Endothelial cell (in vitro differentiated cells): ENCODE measurements at places on chromosomes 4 and X.

DNA sequence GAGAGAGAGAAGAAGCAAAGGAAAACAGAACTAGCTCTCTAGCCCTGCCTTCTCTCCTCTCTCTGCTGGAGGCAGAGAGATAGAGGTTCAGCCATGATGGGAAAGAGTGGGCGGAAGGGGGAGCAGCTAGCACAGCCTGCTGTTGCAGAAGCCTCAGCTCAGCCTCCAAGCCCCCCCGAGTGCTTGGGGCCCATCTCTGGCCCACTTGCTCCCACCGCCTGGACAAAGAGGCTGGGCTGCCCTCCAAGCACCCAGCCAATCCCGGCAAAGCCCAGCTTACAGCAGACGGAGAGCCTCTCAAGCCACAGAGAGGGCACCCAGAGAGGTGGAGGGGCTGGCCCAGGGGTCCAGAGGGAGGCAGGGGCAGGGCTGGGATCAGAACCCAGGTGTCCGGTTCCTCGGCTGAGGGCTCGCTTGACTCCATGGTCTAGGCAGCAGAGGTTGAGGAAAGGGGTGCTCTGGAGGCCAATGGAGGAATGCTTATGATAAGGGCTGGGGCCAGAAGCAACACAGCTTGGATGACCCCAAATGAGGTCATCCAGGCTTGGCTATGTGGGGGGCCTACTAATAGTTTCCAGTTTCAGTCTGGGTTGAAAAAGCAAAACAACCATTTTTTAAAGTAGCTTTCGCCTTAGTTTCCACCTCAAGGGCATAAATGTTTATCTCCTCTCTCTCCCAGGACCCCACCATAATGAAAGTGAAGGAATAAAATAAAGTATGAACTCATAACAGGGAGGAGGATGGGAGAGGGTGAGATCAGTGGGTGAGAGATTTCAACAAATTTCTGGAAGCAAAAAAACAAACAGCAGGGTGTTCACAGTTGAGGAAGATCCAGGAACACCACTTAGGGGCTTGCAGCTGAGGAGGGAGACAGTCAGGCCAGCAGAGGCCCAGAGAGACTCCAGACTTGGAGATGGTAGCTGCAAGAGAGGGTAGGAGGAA lies 24.9 kb upstream of the IQSEC2 start:
- no peak for DNase-seq

DNA sequence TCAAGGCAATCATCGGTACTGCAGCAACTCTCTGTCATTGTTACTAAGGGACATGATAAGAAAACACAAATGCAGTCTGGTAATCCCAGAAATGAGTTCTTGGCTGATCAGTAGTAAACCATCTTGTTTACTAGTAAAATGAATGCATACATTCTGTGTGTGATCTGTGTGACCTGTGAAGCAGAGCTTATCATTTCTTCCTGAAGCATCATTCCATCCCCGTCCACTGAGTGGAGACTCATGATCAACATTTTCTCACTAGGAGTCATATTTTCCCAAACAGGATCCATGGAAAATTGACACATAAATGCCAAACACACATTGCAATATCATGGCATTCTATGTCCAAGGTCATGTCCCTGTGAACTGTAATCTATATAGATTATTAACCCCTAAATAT lies 226.1 kb downstream of the ANKRD50 start:
- DNase-seq: no peak

DNA sequence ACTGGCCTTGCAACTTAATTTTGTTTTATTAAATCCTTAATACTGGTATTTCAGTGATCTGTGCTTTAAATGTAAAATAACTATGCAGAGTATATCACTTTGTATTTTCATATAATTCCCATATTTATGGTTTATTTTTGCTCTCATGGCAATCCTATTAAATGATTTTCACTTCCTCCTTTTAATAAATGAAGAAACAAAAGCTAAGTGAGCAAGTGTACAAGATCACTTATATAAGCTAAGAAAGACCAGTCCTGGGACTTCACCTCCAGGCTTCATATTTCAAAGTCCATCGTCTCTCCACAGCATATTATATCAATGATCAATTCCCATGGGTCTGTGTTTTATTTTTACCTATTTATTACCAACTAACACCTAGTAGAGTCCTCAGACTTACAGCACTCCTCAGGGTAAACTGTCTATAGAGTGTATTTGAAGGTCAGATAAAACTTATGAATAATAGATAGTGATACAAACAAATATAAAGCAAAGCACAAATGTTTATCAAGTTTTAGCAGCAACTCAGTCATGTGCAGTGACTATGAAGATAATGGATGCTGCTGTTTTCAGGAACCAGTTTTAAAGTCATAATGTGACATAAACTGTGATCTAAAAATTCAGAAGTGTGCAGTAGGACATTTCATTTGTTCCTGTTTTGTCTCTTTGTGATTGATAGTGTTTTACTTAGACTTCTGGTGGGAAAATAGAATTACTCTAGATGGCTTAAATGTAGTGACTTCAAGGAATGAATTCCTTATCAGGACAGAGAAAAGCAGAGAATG lies 56.8 kb downstream of the ARHGAP24 start:
- DNase-seq: no peak

DNA sequence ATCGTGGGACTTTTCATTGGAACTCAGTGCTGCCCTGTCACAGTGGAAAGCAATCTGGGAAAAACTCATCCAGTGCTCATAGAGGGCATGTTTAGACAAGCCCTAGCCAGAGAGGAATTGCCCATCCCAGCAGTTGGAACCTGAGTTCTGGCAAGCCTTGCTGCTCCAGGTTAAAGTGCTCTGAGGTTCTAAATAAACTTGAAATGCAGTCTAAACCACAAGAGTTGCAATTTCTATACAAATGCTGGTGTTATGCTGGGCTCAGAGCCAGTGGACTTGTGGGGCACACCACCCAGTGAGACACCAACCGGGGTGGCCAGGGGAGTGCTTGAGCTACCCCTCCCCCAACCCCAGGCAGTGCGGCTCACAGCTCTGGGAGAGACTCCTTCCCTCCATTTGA lies 142.8 kb upstream of the PPP1R2C start:
- DNase-seq: no peak

GRCh38 chrX:152988536-152989291 lies 5.2 kb downstream of the PNMA5 start:
- no peak for DNase-seq

DNA sequence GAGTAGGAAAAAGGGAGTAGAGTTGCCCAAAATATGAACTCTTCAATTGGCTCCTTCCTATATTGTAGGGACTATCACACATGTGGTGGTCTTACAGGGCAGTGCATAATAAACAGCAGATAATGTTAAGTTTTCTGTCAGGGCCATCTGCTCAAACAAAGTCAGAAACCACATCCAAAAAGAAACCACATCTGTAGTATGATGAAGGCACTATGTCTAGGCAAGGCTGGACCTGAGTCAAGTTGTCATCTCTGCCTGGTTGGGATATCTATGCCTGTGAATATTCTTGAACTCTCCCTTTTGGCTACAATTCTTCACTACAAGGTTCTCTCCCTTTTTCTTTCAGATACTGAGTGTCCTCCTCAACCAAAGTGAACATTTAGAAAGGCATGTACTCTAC lies 109.4 kb upstream of the C1GALT1C1 start:
- no peak for DNase-seq

DNA sequence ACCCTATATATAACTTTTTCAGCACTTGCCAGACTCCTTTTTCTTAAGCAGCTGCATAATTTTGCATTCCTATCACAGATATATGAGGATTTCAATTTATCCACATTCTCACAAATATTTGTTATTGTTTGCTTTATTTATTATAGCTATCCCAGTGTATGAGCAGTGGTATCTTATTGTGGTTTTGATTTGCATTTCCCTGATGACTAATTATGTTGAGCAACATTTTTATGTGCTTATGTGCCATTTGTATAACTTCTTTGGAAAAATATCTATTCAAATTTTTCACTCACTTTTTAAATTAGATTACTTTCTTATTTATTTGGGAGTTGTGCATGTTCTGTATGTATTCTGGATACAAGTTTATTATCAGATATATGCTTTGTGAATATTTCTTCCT lies 361.9 kb downstream of the KCTD8 start:
- no peak for DNase-seq

DNA sequence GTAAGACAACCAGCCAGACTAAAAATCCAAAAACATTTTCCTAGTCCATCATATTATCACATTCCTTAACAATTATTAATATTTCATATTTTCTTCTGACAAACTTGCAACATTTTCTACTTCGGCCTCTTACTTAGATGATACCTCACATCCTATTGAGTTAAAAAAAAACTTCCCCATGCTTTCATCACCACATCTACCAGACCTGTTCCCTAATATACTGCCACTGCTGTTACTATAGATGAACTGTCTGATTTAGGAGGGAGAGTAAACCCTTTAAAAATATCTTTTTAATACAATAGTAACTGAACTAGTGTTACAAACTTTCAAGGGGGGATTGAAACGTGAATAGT lies 1.5 kb downstream of the FAM200B start:
- DNase-seq: no peak

DNA sequence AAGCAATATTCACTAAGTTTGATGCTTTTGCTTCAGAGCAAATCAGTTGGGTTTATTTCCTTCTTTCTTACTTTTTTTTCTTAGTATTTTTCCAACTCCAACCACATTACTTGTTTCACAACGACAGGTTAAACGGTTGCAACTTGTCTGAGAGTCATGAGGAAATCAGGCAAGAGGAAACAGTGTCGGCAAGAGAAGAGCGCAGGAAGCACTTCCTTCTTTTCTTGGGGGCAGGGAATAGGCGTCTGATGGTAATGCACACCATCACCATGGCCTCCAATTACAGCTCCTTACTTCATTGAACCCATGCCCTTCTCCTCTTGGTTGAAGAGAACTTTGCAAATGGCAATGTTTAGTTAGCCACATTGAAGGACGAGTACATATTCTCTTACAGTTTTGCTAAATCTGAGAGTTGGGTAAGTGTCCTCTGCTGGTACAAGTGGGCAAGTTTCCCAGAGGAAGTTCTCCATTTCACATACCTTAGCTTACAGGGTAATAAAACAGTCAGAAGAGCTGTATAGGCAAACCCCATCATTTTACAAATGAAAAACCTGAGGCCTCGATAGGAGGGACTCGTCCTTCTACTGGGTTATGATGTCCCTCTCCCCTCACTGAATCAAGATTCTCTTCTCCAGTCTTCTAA lies 8.3 kb upstream of the CXCL8 start:
- DNase-seq: no peak

DNA sequence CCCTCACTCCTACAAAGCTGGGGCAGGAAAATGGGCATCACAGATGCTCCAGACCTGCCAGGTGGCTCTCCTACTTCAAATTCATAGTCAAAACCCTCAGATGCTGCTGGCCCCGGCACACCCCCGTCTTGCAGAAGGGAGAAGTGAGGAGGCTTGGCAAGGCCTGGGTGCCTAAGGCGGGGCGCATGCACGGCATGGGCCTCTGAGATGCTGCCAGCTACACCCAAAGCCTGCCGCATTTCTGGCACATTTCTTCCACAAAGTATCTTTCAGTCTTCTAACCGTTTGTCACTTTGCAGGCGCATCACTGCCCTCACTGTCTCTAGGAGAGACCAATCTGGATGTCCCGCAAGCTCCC lies 19.6 kb downstream of the WDR1 start:
- no peak for DNase-seq

DNA sequence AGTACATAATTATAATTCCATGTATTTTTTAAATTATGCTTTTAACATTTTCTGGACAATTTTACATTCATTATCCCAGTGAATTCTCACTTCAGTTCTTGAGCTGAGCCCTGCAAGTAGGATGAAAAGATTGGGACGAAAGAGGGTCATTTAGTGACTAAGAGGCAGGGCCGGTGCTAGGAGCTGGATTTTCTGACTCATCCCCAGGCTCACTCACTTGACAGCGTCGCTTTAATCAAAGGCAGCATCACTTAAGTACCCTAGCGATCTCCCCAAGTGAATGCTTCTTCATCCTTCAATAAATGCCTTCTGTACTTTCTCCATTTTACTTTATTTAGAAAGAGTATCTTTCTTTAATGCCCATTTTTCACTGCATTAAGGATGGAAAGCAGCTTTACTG lies 263.6 kb downstream of the HS3ST1 start:
- DNase-seq: no peak

DNA sequence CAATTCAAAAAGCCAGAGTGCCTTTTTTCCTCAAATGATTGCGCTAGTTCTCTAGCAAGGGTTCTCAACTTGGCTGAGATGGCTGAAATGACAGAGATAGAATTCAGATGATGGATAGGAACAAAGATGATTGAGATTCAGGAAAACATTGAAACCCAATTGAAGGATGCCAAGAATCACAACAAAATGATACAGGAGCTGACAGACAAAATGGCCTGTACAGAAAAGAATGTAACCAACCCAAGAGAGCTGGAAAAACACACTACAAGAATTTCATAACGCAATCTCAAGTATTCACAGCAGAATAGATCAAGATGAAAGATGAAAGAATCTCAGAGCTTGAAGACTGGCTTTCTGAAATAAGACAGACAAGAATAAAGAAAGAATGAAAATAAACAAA lies 51.7 kb upstream of the MMAA start:
- no peak for DNase-seq

GRCh38 chrX:15714529-15714928 lies 23.5 kb upstream of the CA5B start:
- no peak for DNase-seq

- no peak for DNase-seq
Observed at GRCh38 chr4:118398226-118399090, 45.7 kb upstream of the PRSS12 start.

- DNase-seq: no peak
Observed at GRCh38 chr4:94724016-94724790, 33.6 kb upstream of the BMPR1B start.

- no peak for DNase-seq
Observed at GRCh38 chrX:6694977-6695376, 160.1 kb upstream of the VCX3A start.

DNA sequence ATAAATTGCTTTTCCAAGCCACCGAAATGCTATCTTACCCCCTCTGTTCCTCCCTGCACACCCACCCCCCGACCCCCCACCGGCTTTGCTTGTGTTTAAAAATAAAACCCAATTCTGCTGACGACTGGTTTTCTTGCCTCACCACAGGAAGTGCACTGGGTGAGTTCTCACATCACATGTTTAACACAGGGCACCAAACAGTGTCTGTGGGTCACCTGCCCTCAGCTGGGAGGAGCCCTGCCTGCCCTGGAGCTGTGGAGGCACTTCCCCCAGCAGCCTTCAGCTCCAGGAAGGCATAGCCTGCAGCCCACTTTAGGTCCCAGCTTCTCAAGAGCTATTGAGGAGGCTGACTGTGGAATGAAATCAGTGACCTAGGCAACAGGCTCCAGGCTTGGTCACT lies 8.8 kb downstream of the TMEM255A start:
- DNase-seq: no peak

DNA sequence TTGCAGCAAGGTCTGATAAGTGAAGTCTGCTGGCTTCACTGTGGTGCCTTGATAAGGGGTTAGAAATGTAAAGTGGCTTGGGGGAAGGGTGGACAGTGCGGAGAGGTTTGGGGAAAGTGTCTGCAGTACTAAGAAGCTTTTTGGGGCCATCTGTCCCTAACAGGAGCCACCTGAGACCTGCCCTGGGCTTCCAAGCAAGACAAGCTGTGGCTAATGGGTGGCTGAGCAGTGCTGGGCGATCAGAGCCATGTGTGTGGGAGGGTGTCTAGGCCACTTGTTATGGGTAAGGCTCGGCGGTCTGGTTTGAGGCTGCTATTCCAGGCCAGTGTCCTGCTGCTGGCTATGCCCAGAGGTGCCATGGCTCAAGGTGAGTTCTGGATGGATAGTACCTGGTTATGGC lies 185.4 kb upstream of the MTMR8 start:
- DNase-seq: no peak
